ENCODE measurements at places on chromosomes 1 and 21.

GRCh38 chr1:94096797-94097549 lies 24.0 kb downstream of the ABCA4 start:
- no peak for DNase-seq

DNA sequence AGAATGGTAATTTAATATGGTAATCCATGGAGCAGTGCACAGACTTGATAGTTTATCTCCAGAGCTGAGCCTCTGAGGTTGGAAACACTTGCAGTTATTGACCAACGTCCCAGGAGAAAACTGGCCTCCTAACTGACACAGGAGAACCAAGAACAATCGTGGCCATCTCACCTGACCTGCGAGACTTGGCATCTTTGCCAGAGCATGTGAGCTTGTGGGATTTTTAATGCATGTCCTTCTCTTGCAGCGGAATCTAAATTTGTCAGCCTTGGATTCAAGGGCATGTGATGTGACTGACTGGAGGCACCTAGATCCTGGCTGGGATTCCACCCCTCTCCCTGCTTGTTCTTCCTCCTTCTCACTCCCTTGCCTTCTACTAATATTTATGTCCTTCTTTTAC lies 27.8 kb upstream of the SLC26A9 start:
- no peak for DNase-seq

- peak; percentile 6 for DNase-seq
Observed at GRCh38 chr1:29324771-29325351, 88.5 kb downstream of the PTPRU start.

- DNase-seq, result peak; percentile 49
Observed at GRCh38 chr1:28236656-28237322, 865 bp downstream of the ATP5IF1 start.

GRCh38 chr1:160795951-160796383 lies at the start of gene LY9:
LY9 (plus strand) TSS chr1:160796174; CDS start chr1:160796188, 14 bp downstream.
- no peak for DNase-seq

GRCh38 chr1:23575226-23575810 lies 16.0 kb upstream of the ID3 start:
- no peak for DNase-seq

GRCh38 chr21:32252136-32252535 lies 26.7 kb downstream of the MIS18A start:
- no peak for DNase-seq

GRCh38 chr1:89802841-89803240 lies 18.0 kb upstream of the LRRC8D start:
- DNase-seq, result no peak

DNA sequence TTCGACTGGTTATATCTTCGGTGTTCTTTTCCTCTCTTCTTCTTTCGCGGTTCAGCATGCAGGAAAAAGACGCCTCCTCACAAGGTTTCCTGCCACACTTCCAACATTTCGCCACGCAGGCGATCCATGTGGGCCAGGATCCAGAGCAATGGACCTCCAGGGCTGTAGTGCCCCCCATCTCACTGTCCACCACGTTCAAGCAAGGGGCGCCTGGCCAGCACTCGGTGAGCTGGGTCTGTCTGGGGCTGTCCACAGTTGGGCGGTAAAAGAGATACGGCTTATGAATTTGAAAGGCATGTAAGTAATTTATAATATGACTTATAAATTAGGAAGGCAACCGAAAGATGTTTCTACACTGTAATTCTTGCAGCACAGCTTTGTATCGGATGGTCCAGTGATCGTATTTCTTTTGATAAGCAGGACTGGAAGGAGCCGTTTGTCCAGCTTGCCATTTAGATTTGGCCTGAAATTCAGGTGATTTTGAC lies 334 bp downstream of the CTH start:
- no peak for DNase-seq

DNA sequence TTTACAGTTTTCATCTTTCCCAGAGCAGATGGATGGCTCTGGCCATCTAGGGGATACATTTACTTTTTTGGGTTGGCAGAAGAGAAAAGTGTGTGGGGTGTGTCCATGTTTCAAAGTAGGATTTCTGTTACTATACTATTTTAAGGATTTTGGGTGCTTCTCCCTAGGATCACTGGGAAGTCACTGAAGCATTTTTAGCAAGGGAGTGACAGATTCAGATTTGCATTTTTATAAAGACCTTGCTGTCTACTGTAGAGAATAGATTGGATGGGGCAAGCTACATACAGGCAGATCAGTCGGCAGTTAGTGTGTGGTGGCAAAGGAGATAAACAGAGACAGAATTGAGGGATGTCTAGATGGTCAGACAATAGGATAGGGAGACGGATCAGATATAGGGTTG lies 122.5 kb downstream of the TBX19 start:
- DNase-seq, result peak; percentile 41

DNA sequence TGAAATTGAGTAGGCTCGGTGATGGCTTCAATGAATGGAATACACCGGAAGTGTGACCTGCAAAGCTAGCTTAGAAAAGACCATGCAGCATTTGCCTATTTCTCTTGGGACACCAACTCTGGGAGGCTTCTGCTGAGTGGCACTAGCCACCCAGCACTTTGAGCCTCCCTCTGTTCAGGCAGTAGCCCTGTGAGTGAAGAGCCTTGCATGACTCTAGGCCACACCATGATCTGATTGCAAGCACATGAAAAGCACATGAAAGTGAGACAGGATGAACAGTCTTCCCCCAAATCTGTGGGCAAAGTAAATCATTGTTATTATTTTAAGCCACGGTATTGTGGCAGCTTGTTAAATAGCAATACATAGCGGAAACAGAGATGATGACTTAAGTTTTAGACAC lies 2.8 kb downstream of the CD48 start:
- DNase-seq, result no peak

- DNase-seq, result no peak
Observed at GRCh38 chr1:205554026-205554811, 49.8 kb downstream of the CDK18 start.

GRCh38 chr1:226788965-226789364 lies 49.9 kb upstream of the ITPKB start:
- DNase-seq, result no peak

- DNase-seq, result peak; percentile 73
Observed at GRCh38 chr1:23913212-23913880, at the start of gene CNR2. CNR2 (minus strand) TSS chr1:23913362; CDS start chr1:23875617, 37,745 bp downstream.

- no peak for DNase-seq
Observed at GRCh38 chr1:213934649-213935048, 53.1 kb upstream of the PROX1 start.

- no peak for DNase-seq
Observed at GRCh38 chr1:109242387-109242786, 7.0 kb upstream of the CELSR2 start.
